KBM-7 (cell line): ENCODE measurements at places on chromosomes 2 and 18.

- no peak for DNase-seq
Observed at GRCh38 chr2:236984046-236984445, 101.6 kb upstream of the COPS8 start.

GRCh38 chr2:179915395-179915992 lies 54.1 kb upstream of the ZNF385B start:
- DNase-seq = no peak

GRCh38 chr2:137348301-137348700 lies 583.0 kb downstream of the THSD7B start:
- no peak for DNase-seq

GRCh38 chr2:100242891-100243619 lies 79.2 kb downstream of the LONRF2 start:
- peak; percentile 41 for DNase-seq

GRCh38 chr2:232569541-232569940 lies 19.1 kb downstream of the EIF4E2 start:
- DNase-seq = no peak

- no peak for DNase-seq
Observed at GRCh38 chr18:25144820-25145219, 207.1 kb downstream of the ZNF521 start.

- DNase-seq = no peak
Observed at GRCh38 chr2:233258211-233258610, 6.7 kb downstream of the ATG16L1 start.

DNA sequence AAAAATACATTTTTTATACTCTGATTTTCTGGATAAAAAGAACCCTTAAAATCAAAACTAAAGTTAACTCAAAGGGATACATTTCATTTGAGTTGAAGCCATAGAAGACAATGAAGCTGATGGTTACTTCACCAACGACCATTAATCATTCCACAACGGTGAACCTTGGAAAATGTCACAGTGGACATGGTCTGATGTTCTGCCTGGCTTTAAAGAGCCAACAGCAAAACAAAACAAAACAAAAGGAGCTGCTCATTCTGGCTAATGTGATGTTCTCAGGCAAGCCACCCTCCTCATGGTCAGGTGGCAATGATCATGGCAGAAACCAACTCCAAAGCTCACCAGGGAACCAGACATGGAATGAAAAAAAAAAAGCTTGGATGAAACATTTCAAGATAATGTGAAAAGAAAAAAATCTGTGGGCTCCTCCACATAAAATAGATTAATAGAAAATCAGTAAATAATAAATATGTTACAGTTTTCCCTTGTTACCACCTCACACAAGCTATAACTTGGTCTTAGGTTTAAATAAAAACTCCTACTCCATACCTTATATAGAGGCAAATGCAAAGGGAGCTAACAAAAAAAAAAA lies 90.1 kb upstream of the SERTAD2 start:
- no peak for DNase-seq

DNA sequence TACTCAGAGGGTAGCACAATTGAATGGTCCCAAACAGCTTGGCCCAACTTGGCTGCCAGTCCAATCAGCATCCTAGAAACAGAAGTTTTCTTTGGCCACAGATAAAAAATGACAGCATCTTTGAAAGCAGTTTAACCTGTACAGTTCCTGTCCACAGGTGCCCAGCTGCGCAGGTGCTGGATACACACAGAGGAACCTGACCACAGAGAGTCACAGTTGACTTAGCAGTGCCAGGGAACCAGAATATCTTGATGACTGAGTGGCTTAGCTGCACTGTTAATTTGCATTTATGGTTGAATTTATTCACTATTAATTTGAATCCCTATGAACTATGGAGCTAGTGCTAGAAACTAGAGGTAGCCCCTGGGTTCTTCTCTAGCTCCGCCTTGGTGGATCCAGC lies 93.7 kb downstream of the TPGS2 start:
- no peak for DNase-seq

- DNase-seq = no peak
Observed at GRCh38 chr18:22564036-22564435, 146.3 kb upstream of the CTAGE1 start.

- no peak for DNase-seq
Observed at GRCh38 chr18:28922936-28923335, 746.0 kb upstream of the CDH2 start.

- no peak for DNase-seq
Observed at GRCh38 chr2:7861910-7862702, 819.8 kb upstream of the ID2 start.

GRCh38 chr2:24577481-24577880 lies 86.4 kb downstream of the NCOA1 start:
- DNase-seq = peak; percentile 36

DNA sequence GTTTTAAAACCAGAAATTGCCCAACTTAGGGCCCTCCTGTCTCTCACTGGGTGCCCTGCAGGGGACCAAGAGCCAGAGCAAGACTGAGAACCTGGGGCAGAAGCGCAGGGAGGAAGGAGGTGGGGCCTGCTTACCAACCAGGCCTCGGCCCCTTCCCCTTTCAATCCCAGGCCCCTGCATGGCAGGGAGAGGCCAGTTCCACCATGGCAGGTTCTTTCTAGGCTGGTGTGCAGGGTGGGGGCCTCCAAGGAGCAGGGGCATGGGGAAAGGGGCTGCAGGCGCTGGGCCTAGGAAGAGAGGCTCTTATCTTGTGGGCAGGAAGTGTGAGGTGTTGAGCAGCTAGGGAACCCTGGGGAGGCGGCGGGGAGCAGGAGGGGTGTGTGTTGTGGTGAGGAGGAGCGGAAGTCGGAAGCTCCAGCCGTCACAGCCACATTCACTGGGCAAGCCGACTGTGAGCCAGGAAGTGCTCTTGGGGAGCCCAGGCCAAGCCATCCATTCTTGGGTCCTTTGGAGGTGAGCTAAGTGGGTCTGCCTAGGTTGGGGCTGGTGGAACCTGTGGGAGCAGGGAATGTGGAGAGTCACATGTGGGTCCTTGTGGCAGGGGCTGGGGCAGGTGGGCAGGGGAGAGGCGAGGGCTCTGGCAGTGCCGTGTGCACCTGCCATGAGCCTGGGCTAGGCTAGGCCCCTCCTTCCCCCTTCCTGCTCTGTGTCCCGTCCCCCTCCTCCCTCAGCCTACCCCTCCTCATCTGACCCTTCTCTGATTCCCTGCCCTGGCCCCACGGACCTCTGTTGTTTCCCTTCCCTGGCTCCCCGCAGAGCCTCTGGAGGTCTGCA lies at the start of gene PSD4:
PSD4 (plus strand) TSS at position 430 of the 834 bp plus-strand sequence. CDS start 8,486 bp downstream, outside the sequence.
- DNase-seq = peak; percentile 96

DNA sequence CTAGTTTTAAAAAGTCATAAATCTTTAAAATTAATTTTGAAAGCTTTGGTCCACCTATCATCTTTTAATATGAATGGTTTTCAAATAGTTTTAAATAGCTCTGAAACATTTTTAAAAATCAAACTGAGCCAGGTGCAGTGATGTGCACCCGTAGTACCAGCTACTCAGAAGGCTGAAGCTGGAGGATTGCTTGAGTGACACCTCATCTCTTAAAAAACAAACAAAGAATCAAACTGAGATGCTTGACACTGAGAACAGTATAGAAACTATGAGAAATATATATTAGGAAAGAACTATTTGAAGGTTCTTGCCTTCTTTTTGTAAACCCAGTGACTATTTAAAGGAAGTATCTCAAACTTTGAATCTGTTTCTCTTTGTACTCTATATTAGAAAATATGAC lies 67.4 kb downstream of the BARD1 start:
- no peak for DNase-seq

- no peak for DNase-seq
Observed at GRCh38 chr2:16252891-16253290, 312.5 kb downstream of the MYCN start.

DNA sequence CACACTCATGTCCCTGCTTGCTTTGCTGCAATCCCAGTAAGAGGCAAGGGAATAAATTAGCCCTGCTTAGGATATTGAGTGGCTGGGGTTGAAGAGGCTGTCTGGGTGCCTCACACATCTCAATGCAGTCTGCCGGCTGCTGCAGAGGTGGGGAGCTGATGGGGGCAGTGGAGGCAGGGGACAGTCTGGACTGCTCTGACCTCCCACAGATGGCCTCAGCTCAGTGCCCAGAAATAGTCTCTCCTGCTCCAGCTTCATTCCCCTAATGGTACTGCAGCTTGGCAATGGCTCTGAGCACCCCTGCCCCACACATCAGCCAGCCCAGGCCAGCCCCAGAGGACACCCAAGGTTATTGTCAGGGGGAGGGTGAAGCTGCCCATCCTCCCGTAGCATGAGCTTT lies 21.5 kb upstream of the TNS1 start:
- DNase-seq = no peak

DNA sequence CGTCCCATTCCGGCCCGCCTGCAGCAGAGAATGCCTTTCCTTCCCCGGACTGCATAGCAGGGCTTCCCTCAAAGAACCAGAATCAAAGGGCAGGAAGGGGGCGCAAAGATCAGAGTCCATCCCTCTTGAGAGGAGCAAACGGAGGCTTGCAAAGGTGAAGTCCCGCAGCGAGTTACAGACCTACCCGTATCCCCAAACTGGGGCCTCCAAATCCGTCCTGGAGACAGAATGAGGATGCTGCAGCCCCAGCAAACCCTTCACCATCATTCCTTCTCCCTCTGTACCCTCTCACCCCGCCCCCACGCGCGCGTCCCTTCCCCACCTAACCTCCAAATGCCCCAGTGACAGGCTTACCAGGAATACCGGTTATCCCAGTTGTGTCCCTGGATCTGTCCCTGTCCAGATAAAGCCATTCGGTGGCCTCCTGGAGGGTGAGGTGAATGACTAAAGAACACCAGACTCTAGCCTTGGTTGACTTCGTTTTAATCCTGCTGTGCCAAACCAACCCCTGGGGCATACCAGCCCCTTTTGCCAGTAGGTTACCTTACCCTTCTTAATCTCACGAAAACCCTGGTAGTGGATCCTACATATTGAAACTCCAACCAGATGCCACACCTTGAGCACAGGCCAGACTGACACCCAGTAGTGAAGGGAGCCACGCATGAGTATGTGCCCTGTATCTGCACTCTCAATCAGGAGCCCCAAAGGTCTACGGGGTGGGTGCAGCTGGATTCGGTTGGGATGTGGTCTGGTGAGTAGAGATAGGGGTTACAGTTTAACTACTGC lies 961 bp upstream of the SLC40A1 start:
- no peak for DNase-seq

DNA sequence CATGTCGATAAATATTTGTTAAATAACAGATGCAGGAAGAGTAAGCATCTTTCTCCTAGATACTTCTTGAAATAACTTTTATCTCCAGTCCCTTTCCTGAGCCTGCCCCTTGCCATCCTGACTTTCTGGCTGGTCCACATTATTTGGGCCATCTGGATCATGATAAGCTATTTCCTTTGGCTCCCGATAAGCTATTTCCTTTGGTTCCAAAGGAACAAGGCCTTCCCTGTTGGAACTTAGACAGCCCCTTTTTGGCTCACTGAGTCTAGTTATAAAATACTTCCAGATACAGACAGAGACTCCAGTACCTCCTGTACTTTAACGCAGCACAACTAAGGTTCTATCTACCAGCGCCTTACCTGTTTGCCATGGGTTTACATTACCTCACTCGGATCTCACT lies 205.3 kb upstream of the CCDC150 start:
- no peak for DNase-seq

GRCh38 chr2:107340955-107341354 lies 455.0 kb upstream of the ST6GAL2 start:
- no peak for DNase-seq

GRCh38 chr2:108993095-108993937 lies 4.3 kb upstream of the EDAR start:
- no peak for DNase-seq

DNA sequence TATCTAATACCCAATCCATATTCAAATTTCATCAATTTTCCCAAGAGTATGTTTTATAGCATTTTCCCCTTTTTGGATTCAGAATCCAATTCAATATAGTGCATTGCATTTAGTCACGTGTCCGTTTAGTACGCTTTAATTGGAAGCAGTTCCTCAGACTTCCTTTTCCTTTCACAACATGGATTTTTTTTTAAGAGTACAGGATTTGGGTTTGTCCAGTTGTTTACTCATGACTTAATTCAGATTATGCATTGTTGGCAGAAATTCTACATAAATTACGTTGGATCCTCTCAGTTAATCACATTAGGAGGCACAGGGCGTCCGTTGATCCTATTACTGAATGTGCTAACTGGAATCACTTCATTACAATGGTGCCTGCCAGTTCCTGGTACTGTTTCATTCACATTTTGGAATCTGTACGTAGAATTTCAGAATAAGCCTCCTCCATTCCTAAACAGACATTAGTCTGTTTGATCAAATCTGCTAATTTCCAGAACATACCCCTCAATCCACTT lies 70.0 kb upstream of the ATIC start:
- DNase-seq = no peak

- DNase-seq = no peak
Observed at GRCh38 chr2:121372721-121373353, 87.8 kb upstream of the TFCP2L1 start.

- no peak for DNase-seq
Observed at GRCh38 chr2:148649936-148650335, 5.4 kb downstream of the EPC2 start.

DNA sequence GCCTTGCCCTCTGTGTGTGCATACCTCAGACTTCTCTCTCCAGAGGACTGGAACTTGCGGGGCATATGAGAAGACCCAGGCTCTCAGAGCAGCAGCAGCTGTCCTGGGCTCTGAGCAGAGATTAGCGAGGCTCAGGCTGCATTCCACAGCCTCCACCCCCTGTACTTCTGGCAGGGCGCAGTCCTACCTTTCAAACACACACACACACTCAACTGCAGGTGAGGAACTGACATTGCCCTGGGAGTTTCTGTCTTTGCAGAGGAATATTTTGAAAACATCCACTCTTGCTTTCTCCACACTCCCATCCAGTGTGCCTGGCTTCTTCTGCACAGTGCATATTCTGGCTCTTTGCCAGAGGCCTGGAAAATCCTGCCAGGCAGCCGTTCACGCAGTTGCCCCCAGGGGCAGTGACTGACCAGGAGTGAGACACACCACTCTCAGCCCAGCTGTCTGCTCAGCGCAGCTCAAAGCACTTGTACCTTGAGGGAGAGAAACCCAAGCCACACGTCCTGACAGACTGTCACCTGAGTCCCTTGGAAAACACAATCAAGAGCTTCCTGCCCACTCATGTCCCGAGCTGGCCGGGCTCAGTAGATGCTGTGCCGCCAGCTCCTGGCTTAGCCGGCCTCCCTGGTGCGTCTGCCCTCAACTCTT lies 460.8 kb downstream of the RNF144A start:
- no peak for DNase-seq

- no peak for DNase-seq
Observed at GRCh38 chr2:30341500-30342267, 105.4 kb upstream of the LCLAT1 start.

DNA sequence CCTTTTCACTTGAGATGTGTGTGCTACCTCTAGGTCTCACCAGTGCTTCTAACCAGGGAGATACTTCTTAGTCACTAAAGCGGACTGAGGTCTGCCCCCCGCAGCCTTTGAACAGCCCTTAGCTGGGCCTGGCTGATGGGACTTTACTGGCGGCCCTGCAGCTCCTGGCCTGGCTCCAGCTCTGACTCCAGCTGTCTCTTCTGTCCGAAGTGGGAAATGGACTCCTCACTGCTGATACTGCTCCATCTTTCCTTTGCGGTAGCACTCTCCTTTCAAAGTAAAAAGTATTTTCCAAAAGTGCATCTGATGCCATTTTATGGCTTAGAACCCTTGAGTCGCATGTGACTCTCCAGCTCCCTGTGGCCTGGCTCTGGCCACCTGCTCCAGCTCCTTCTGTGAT lies 64.5 kb downstream of the ATP9B start:
- no peak for DNase-seq
